ENCODE measurements at places on chromosomes 7 and 10.

GRCh38 chr7:1455241-1455939 lies 3.9 kb downstream of the MICALL2 start:
- DNase-seq: peak; percentile 91

DNA sequence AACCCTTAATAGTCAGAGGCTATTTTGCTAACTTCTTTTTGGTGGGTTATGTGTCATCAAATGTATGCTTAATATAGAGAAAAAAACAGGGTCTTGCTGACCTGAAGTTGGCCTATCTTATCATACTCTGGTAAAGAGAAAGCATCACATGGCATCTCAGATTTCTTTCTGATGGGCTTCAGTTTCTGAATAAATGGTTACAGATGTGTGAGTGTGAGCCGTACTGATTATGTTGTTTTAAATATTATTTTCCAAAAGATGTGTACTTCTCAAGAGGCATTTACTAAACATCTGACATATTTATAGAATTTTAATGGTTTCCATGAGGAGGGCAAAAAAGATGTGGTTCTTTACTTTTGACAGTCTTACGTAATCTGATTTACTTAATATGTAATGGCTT lies 28.4 kb downstream of the BBS9 start:
- DNase-seq: no peak

DNA sequence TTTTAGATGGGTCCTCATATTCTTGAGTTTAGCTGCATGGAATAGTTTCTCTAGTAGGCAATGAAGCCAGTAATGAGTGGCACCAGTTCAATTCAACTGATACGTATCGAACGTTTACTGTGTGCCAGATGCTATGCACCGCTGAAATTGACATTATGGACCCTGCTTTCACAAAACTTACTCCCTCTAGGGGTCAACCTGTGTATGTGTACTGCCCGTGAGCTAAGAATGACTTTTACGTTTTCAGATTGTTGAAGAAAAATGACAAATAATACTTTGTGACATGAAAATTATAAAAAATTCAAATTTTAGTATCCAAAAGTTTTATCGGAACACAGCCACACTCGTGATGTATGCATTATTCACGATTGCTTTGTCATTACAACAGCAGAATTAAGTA lies 95.5 kb downstream of the ZMYND11 start:
- DNase-seq: no peak

DNA sequence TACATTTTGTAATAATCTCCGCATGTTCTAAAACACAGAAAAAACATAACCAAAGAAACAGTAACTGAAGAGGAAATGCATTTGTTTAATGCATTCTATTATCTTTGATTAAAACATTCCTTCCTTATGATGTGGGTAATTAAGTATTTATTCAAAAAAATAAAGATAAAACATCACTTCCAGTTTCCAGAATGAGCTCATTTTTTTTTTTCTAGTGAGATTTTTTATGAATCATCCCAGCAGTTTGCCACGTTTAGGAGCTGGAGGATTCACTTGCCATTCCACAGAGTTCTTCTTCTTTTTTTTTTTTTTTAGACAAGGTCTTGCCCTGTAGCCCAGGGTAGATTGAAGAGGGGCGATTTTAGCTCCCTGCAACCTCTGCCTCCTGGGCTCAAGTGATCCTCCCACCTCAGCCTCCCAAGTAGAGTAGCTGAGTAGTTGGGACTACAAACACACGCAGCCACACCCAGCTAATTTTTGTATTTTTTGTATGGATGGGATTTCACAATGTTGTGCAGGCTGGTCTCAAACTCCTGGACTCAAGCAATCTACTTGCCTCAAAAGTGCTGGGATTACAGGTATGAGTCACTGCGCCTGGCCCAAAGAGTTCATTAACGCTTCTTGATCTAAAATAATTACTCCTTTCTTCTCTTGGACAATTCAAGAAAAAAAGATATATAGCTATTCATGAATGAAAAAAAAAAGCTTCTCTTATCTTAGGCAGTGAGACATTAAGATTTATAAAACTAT lies 177.3 kb downstream of the DKK1 start:
- DNase-seq: no peak

DNA sequence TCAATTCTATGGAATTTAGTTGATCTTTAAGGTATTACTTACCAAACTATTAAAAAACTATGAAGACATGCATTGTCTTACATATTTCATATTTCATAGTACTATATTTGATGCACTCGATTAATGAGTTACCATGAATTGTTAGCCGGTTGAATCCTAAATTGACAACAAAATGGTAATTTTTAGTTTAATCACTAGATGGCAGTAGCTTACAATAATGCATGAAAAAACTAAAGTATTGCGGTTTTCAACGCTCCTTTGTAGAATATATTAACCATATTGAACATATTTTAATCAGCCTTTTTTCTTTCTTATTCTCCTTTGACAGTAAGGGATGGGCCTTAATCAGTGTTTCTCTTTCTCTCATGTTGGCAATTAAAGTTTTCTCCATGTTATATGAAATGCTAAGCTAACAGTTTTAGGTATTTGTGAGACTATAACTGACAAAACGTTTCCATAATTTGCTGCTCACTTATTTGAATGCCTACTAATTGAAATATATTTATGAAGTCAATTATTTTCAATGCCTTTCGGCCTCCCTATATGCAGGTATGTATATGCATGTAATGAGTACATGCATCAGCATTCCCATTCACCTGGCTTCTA lies 48.5 kb upstream of the ARL4A start:
- DNase-seq: no peak

- no peak for DNase-seq
These were observed 14.4 kb upstream of the CUBN start for GRCh38 chr10:17144032-17144431.

- DNase-seq: no peak
These were observed 8.9 kb upstream of the SGPL1 start for GRCh38 chr10:70806841-70807240.

Data from stomach (tissue), 19 donors.